Fibroblast of skin of left biceps (primary cell): ENCODE measurements at places on chromosomes 5 and 9.

DNA sequence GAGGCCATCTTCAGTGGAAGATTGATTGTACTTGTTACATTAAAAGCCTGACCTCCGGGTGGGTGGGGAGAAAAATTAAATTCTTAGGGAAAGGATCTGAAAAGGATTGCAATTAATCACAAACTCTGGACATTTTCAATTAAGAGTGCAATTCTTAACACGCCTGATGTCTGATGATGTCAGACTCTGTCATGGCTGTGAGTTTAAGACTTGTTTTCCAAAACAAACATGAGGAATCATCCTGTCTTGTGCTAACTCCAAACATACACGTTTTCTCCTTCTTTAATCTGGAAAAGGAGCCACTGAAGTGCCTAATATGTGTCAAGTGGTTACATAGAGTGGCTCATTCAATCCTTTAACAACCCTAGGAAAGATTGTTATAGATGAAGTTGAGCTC lies 60.4 kb upstream of the SMIM23 start:
- no peak for DNase-seq

- DNase-seq = no peak
These were observed 89.6 kb upstream of the LRRTM2 start for GRCh38 chr5:138964647-138965201.

DNA sequence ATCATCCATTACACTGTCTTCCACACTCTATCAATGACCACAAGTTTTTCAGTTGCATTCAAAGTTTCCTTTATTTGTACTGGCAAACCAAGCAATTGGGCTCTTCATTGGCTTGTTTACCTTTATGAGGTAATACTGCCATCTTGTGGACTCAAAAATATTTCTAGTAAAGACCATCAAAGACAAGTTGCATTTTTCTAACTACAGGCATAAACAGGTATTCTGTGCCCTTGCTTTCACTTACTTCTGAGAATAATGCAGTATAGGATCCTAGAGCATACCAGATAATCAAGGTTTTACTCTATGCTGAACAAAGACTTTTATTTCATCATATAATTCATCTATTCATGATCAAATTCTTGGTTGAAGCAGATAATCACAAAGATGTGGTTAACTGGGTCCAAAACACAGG lies 173.7 kb upstream of the POU5F2 start:
- DNase-seq = no peak

DNA sequence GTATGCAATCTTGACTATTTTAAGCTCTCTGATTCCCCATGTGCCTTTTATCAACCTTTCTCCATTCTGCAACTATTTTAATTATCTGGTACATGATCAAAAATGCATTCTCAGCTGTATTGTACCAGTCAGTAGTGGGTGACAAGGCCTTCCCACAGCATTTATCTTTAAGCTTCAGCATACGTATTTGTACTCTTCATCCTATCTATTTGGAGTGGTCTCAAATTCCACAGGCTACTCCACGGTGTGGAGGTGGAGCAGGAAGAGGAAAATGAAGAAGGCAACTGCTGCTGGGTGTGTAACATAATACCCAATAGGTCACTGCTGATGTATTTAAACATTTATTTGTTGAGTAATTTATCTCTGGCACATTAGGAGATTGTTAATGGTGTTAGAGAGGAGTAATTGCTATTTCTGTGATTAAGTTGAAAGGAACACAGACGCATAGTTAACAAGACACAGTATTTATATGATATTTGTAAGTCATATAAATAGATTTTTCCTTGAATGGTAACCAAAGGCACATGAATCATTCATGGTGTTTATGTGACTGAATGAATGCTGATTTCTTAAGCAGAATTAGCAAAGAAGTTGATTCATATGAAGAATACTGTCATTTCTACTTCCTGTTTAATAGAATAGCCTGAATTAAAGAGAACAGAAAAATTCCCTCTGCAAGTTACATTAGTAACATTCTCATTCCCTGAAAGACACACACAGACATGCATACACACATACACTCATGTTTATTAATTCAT lies 153.8 kb upstream of the NR3C1 start:
- peak; percentile 65 for DNase-seq

- no peak for DNase-seq
These were observed 388.8 kb downstream of the KDM4C start for GRCh38 chr9:7146582-7146981.

DNA sequence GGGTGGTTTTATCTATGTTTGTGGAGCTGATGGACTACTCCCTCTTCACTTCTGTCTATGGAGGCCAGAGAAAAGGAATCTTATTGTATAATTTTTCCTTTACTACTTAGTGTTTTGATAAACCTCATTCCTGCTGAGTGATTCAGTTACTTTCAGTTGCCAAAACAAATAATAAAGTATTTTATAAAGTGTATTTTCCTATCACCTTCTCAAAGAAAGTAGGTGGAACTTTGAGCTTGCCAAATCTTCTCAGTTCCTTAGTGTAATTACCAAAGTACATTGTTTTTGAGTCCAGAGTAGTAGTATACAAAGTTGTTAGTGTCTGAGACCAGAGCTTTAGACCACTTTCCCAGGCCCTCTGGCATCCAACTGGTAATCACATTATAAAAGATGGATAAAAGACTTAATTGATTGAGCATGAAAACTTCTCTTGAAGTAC lies 13.5 kb downstream of the RABGAP1 start:
- no peak for DNase-seq

DNA sequence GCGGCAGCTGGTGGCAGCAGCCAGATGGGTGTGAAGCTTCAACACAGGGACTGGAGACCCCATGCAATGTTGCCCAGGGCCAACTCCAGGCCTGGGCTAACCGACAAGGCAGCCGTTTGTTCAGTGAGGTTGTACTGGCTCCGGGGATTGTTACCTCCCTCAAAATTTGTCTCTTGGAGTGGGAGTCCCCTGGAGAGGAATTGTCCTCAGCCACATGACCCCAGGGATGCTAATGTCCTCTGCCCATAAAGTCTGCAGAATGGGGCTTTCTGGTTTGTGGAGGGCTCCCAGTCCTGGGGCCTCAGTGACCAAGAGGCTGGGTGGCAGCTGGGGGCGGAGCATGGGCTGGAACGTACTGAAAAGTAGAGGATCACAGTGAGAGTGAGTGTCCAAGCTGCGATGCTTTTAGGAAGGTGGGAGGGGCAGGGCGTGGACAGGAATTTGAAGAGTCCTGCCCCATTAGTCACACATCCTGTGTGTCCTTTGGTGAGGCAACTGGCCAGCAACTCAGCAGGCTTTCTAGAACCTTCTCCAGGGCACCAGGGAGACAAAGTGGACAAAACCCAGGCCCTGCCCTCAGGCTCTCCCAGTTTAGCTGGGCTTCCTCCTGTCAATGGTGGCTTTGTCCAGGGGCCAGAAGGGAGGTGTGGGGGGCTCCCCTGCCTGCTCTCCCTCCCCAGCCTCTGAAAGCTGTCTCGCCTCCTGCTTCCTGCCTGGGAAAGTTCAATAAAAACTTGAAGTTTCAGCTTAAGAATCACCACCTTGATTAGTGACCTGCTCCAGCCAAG lies 114.0 kb downstream of the NSG2 start:
- no peak for DNase-seq

- peak; percentile 85 for DNase-seq
These were observed 45.1 kb upstream of the TRIO start for GRCh38 chr5:14097998-14098471.

DNA sequence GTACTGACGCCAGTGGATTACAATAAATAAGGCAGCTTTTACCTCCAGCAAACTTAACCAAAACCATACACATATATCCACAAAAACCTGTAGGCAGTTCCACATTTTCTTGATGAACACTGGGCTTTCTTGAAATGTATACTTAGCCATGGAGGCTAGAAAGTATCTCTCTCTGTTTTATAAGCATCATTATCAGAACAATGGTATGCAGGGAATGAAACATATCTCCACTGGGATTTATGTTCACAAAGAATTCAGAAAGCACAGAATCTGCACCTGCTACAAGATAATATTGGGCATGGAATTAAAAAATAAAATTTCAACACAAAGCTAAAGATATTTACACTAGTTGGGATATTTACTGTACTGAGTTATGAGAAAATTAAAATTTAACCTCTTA lies 126.1 kb upstream of the RASA1 start:
- no peak for DNase-seq

GRCh38 chr5:52867809-52868208 lies 80.1 kb downstream of the ITGA1 start:
- no peak for DNase-seq

GRCh38 chr9:71683598-71684235 lies 84.6 kb downstream of the CEMIP2 start:
- no peak for DNase-seq

DNA sequence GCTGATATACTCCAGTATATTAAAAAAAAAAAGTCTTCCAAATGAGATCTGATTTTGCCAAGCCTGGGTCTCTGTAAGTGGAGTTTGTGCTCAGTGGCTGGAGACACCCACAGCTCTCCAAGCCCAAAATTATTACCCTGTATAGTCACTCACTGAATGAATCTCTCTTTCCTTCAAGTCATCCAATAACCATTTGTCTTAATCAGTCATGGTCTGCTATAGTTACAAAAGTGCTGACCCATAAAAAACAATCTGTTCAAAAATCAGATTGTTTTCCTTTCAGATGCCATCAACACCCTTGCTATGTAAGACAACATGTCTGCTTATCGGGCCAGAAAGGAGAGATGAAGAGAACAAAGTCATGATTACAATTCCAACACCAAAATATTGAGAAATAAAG lies 159.4 kb upstream of the FST start:
- DNase-seq = no peak

DNA sequence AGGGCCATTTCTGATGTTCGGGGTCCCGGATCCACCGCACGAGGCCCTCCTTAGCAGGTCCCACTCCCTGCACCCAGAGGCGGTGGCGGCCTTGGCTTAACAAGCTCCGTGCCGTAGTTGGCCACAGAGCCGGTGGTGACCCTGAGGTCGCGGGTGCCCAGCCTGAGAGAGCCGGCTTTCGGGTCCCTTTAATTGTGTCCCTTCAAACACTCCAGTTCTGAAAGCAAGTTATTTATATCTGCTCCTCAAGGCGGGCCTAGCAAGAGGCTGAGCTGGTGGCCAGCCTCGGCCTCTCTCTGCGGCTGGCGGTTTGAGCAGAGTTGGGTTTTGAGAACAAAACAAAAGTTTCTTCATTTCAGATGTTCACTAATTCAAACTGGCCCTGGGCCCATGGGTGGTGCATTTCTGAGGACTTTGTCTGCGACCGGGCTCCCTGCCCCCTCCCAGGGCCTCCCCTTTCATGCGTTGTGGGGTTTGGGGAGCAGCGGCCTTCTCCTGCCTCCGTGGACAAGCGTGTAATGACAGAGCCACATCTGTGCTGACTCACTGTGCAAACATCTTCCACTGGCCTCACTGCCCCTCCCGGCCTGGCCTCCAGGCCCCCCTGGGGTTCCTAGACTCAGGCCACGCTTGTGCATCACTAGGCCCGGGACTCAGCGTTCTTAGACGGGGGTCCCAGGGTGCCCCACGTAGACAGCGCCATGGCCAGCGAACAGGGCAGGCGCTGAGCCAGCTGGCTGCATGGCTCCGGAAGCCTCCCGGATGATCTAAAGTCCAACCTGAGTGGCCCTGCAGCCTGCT lies 49.4 kb upstream of the COL5A1 start:
- peak; percentile 73 for DNase-seq

DNA sequence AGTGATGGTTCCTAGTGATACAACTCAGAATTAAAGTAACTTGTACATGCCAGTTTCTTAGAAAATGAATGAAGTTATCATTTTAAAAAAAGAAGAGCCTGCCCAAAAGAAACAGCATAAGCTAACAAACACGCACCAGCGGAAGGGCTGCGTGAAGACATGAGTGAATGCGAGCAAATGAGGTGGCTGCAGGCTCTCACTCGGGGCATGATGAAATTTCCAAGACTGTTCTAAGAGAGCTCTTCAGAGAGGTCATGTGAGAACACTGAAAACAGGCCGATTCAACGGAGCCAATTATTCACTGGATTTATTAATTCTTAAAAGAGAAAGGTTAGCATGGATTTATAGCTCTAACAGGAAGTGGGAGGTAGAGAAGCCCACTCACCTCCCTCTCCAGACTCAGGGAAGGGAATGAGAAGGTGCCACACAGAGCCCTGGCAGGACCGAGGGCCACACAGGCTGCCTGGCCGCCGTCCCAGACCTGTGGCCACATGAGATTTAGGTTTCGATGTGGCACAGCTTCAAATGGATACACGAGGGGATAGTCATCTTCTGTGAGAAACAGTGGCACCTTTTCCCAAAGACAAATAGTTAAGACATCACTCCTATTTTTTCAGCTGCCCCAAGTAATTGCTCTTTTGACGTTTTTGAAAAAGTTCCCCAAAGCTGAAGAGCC lies 55.5 kb downstream of the HABP4 start:
- no peak for DNase-seq

- no peak for DNase-seq
These were observed 16.3 kb upstream of the PITX1 start for GRCh38 chr5:135050244-135050767.

DNA sequence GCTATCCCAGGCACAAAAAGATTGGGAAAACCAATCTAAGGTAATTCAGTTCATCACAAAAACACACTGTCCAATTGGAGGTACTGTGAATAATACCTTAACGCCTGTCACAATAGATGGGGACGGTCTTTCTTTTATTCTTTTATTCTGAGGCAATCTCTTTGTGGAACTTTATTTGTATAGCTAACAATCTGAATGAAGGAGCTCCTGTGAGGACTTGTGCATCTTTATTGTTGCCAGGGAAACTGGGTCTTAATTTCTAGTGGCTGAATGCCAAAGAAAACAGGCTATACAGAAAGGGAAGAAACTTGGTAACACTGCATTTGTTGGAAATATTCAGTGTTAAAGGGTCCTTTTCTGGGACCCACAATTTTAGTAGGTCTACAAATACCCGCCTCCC lies 546.9 kb upstream of the C9orf72 start:
- DNase-seq = no peak

GRCh38 chr9:127716412-127716811 lies 533 bp downstream of the TTC16 start:
- no peak for DNase-seq

GRCh38 chr5:64987768-64988167 lies 219.0 kb downstream of the CWC27 start:
- no peak for DNase-seq

GRCh38 chr5:137684761-137685160 lies 51.1 kb downstream of the KLHL3 start:
- DNase-seq = no peak

DNA sequence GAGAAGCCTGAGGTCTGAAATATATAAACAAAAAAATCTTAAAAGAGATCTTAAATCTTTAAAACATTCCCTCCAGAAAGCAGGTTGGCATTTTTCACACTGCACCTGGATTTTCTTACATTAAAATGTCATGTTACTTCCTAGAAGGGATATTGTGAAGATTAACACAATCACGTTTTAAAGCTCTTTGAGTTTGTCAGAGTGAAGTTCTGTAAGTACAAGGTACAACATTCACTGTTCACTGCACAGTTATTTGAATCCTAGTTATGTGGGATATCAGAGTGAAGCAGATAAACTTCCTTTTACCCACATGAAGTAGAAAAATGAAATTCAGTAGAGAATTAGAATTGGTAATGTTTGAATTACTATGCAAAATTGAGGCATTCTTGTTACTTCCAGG lies 353.6 kb upstream of the RGMB start:
- no peak for DNase-seq
